Activated CD8-positive, alpha-beta memory T cell treated with anti-CD3 and anti-CD28 coated beads for 1 hour (primary cell): ENCODE measurements at places on chromosomes 1 and 21.

- no peak for DNase-seq
Measured at GRCh38 chr1:11617314-11617713, 36.9 kb downstream of the FBXO2 start.

DNA sequence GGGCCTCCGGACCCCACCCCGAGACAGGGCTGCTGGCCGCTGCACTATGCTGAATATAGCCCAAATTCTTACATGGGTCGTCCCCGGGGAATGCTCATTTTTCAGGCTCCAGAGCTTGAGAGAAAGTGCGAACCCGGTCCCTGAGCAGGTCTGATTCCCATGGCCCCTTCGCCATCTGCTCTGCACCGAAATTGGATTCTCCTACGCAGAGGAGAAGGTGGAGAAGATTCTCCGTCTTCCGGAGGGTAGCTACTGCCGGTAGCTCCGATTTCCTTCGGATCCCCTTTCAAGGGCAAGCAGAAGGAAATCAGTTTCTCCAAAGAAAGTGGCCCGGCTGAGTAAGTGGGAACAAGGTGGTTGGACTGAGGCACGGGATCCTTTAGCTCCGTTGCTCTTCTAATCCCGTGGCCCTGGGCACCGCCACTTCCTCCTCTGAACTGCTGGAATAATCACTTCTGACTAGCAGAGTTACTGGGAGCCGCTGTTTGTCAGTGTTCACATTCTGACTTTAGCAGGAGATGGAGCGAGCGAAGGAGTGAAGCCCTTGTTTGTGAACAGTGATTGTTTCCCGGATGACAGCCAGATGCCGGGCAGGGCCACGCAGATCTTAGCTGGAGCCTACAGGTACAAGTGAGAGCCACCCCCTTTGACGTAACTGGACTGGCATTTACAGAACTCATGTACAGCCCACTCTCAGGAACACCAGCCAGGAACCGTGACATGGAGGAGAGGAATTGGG is 1.1 kb upstream of the ZNF496 start:
- DNase-seq, result no peak

GRCh38 chr1:31768939-31769704 is 5.0 kb upstream of the ADGRB2 start:
- DNase-seq, result no peak

DNA sequence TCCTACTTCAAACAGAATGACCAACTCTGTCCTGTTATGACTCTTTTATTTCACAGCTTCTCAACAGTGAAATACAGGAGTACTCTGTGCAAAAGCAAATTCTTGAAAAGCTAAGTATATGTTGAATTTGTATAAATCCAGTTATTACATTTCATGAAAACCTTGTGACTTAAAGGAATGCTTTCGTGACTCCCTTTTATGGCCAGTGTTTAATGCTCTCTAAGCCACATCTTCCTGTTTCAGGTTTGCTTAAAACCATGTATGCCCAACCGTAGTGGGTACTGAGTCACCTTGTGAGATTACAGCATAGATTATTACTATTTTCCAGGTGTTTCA is 40.2 kb upstream of the KIF1B start:
- no peak for DNase-seq

- DNase-seq, result no peak
Measured at GRCh38 chr1:115227346-115228082, 110.5 kb downstream of the NGF start.

- no peak for DNase-seq
Measured at GRCh38 chr1:67584938-67585337, 100.1 kb upstream of the GADD45A start.

- DNase-seq, result no peak
Measured at GRCh38 chr1:66278260-66279021, 255.5 kb upstream of the SGIP1 start.

GRCh38 chr1:90325168-90325567 is 330.3 kb downstream of the ZNF326 start:
- no peak for DNase-seq

GRCh38 chr21:45632160-45632559 is 11.4 kb upstream of the PCBP3 start:
- no peak for DNase-seq

DNA sequence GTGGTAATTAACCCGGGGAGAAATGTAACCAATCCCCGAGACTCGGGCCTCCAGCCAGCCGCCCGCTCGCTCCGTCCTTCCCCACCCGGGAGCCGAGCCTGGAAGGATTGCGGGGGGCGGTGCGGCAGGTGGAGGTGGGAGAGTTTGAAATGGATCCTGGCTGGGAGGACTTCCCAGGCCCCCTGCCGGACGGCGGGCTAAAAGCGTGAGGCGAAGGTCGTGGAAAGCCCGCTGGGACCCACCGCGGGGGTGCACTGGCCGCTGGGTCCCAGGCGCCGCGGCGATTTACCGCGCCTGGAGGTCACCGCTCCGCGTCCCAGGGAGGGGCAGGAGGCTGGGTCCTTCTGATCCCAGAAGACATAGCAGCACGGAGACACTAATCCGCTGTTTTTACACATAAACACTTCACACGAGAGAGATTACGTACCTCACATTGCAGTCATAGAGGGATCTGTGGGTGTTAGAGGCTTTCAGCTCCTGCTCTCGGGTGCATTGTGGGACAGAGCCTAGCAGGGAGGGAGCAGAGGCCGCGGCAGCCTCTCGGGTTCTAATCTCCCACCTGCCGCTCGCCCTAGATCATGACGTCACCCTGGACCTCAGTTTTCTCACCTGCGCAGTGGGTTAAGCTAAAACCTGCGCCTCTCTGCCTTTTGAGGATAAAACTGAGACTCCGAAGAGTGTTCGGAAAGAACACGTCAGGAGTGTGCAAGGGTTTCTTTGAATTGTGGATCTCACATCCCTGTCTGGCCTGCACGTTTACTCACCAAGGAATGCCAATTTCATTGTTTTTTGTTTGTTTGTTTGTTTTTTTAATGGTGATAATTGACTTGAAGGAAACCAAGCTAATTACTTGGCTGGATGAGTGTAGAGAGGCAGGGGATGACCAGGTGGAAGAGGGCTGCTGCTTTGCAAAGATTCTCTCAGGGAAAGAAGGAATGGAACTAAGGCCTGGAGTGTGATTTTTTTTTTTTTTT is 17.1 kb upstream of the TMEM9 start:
- DNase-seq, result no peak

DNA sequence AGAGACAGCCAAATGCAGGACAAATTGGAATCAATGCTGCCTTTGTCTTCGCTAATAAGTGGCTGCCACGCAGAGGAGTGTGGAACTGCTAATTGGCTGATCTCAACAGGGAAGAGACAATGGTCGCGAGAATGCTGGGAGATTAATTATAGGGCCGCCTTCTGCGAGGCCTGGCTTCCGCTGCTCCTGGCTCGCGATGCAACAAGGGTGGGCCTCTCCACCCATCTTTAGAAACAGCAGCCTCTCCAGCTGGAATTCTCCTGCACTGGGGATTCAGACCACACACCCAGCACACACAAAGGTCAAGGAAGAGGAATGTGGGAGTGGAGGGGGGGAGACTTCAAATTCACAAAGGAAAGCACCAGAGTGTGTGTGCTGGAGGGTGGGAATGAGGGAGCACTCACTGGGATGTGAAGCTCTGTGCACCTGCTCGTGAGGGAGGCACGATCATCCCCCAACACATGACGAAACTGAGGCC is 200.7 kb upstream of the GRIK3 start:
- no peak for DNase-seq

GRCh38 chr1:17539477-17540254 is at the start of gene ARHGEF10L:
TSS of gene ARHGEF10L (plus strand) at chr1:17539698. CDS start at chr1:17580596, 40,898 bp downstream.
- DNase-seq, result no peak

GRCh38 chr1:174217787-174218574 is 58.7 kb downstream of the RABGAP1L start:
- DNase-seq, result no peak

DNA sequence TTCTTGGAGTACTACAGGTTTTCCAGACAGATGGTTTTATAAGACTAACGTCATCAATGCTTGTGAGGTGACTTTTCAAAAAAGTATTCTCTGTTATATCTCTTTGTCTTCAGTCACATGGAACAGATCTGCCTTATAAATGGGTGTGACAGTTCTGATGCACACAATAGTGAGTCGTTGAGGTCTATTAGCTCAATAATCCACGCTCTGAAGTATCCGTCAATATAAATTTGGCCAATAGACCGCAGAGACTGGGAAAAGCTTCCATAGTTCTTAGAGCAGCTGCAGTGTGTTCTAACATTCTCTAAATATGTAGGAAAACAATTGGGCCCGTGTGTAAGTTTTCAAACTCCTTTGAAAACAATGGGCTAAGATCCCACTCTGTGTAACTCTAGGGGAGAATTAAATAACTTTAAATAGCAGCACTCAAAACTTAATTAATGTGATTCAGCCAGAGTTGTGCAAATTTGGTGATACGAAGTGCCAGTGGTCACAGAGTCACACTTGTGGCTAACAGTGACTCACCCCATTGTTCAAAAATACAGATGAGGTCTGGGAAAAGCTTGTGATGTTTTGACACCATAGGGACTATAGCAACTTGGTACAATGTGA is 316.0 kb downstream of the LMO4 start:
- no peak for DNase-seq

DNA sequence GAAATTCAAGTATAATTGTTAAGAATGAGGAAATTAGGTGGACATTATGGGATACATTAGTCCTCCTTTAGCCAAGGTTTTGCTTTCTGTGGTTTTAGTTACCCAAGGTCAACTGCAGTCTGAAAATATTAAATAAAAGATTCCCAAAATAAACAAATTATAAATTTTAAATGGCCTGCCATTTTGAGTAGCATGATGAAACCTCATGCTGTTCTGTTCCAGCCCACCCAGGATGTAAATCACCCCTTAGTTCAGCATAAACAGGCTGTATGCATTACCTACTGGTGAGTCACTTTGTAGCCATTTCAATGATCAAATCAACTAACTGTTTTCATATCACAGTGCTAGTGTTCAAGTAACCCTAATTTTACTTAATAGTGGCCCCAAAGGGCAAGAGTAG is 132.5 kb upstream of the LYPLAL1 start:
- DNase-seq, result no peak

DNA sequence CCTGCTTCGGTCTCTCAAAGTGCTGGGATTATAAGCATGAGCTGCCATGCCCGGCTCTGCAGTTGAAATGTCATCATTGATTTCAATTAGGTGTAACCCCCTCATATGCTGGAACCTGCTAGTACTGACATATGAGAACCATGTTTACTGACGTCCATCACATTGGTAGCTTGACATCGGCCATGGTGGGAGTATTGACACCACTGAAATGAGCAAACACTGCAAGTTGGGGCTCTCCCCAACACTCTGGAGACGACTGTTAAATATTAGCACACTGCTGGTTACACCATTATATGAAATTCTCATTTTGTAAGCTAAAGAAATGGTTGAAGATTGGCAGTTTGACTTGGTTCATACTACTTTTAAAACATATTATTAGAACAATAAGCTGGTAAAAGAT is 63.7 kb downstream of the CNST start:
- DNase-seq, result no peak

DNA sequence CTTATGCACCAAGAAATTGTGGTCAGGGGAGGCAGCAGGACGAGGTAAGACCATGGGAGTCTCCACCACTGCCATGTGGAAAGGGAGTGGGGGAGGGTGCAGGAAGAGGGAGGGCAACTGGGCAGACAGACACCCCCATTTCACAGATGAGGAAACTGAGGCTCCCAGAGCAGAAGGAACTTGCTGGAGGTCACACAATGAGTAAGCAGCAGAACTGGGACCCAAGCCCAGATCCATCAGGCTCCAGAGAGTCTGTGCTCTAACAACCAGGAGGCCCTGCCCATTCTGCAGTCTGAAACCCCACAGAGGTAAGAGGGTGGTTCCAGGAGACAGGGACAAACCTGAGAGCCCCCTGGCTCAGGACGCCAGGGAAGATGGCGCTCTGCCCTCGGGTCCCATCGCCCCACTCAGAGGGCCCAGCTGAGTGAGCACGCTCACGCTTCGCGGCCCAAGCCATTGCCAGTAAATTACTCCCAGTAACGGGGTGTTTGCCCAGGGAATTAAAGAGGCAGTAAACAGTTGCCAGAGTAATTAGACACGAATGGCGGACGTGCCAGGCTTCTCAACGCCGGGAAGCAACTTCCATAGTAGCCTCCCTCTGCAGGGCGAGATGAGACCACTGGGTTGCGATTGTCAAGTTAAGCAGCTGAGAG is 59.2 kb downstream of the MATN1 start:
- DNase-seq, result no peak

GRCh38 chr1:51570063-51570710 is 46.7 kb upstream of the OSBPL9 start:
- no peak for DNase-seq

DNA sequence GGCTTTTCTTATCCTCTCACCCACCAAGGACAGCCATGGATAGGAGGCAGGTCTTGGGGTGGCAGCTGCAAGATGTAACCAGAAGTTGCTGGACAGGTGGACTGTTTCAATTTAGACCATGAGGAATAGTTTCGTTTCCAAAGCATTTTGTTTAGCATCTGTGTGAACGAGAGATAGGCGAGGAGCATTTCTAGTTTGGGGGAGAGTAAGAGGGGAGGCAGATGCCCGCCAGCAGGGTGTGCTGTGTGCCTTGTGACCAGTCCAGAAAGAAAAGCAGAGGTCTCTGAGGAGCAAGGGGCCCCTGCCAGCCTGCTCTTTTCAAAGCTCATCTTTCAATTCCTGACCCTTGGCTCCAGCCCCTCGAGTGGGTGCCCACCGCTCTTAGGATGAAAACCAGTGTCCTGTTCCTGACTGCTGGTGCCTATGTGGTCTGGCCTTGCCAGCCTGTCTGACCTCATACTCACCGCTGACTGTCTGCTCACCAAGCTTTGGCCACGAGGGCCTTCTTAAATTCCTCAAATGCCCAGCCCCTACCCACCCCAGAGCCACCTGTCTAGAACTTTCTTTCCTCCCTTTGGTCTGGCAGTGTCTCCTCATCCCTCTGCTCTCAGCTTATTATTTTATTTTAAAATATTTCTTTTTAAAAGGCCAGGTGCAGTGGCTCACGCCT is 8.5 kb downstream of the SERINC2 start:
- no peak for DNase-seq

DNA sequence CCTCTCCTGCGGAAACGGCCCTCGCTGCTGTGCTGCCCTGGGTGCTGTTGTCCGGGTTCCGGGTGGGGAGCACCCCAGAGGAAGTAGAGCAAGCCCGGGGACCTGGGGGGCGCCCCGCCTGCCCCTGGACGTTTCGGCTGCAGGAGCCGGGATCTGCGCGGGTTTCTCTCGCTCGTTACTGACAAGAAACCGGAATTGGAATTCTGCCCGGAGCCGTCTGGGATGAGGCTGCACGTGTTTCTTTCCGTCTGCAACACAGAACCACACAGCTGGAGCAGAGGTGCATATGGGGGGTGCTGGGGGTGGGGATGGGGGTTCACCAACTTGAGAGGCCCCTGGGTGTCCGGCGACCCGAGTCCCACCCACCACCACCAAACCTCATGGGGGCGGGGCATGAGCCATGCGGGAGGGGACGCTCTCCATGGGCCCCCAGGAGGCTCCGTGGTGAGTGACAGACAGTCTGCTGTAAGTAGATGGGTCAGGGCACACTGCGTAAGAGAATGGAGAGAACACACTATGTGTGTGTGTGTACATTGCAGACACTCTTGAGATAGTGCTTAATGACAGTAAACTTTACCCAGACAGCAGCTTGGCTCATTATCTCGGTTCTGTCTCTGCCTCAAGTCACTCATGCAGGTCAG is 261.4 kb upstream of the C1orf174 start:
- no peak for DNase-seq

- DNase-seq, result no peak
Measured at GRCh38 chr1:235270625-235271024, 57.4 kb downstream of the ARID4B start.
